ENCODE measurements at places on chromosomes 5 and 9.

DNA sequence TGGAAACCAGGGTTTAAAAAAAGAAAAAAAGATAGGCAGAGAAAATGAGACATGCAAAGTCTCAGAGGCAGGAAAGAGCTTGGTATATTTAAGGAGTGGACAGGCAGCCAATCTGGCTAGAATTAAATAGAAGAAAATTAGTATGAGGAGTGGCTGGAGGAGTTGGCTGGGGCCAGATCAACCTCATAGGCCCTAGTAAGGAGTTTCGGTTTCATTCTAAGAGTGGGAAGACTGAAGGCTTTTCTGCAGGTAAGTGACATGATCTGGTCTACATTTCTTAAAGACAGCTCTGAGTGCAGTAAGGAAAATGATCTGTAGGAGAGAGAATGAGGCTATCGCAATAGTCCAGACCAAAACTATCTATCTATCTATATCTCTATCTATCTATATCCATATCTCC, 27.5 kb downstream of the ADRB2 start:
- no peak for DNase-seq

- no peak for DNase-seq
These were observed 302.3 kb downstream of the ARL15 start for GRCh38 chr5:54007827-54008777.

DNA sequence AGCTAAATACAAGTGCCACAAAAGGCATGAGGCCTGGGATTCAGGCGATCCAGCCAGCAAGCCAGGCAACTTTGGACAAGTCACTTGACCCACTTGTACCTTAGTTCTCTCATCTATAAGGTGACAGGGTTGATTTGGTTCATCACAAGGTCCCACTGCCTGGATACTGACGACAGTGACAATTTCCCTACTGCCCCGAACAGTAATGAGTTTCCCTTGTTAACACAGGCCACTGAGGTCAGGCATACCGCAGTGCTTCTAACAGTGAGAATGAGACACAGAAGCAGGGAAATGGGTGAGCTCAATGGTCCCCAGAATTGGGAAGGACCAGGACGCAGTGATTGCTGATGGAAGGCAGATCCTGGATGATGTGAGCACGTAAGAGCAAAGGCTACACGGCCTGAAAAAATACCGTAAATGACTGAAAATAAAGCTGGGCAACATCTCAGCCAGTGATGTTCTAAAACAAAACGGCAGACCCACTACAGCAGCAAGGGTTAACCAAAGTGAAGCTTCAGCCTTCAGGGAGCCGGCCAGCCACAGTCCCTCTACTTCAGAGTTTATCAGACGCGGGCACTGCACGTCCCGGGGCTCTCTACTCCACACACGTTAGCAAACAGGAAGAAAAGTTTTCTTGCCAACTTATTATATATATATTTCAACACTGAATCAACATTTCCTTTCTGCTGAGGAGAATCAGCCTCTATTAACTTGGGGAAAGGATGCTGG, 846 bp downstream of the MGAT1 start:
- DNase-seq, result no peak

DNA sequence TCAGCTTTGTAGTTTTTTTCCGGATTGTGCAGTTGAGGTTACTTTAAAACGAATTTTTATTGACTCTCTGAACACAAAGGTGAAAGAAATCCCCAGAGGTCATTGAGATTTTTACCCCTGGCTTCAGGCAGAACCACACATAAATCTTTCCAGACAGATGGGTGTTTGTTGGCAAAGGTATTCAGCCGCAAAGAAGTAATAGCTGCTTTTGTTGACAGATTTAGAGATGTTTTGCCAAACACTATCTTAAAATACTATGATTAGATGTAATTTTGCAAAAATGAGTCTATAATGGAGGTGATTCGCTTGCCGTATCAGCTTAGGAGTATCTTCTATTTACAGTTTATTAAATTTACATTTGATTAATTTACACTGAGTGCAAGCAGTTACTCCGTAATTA, 418.3 kb upstream of the CLINT1 start:
- DNase-seq, result no peak

GRCh38 chr9:83596899-83597504, 25.9 kb upstream of the IDNK start:
- DNase-seq, result peak; percentile 57

DNA sequence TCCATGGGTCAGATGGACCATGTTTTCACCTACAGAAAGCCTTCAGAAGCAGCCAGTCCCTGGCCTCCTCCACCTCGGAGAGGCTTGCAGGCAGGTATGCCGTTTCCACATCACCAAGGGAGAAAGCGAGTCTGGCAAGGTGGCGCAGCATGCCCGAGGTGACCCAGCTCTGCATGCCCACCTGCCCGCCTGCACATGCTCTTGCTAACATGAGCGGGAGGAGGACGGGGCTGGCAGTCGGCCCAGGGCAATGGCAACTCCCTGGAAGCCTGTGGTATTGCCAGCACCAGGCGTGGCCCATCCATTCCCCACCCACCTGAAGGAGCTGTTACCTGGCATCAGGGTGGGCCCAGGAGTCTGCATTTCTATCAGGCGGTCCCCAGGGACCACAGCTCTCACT, 3.3 kb upstream of the NINJ1 start:
- no peak for DNase-seq

DNA sequence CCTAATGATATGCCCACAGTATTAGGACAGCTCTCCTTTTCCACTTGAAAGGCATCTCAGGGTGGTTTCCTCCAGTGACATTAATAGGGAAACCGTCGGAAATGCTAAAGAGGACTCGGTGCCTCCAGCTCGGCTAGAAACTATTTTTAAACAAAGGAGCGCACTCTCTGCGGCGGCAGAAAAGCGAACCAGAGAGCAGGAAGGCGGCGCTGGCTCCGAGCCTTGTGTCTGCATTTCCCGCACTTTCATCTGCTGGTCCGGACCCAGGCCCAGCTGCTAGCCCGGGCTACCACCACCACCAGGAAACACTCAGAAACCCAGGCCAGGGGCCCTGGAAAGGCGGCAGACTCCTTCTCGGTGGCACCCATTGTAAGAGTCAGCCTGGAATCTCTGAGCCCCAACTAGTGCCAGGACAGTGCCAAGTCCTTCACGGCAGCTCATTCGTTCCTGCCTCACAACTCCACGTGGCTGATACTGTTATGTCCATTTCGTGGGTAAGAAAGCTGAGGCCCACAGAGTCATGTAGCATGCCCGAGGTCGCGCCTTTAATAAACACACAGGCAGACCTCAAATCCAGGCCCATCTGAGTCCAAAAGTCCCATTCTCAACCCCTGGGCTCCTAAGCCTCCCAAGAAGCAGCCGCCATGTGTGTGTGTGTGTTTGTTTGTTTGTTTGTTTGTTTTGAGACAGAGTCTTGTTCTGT, 73.9 kb downstream of the VAV2 start:
- no peak for DNase-seq

- no peak for DNase-seq
These were observed 39.3 kb upstream of the RICTOR start for GRCh38 chr5:39113354-39113953.

GRCh38 chr9:133728856-133729616, 9.1 kb downstream of the SARDH start:
- DNase-seq, result no peak

GRCh38 chr5:179127136-179128040, 67.2 kb downstream of the ZNF354C start:
- DNase-seq, result no peak

GRCh38 chr9:94643176-94643575, 3.9 kb upstream of the FBP1 start:
- no peak for DNase-seq
